ENCODE measurements at places on chromosomes 7 and 10.

GRCh38 chr10:21751341-21752310, 217.6 kb downstream of the MLLT10 start:
- DNase-seq, result no peak

DNA sequence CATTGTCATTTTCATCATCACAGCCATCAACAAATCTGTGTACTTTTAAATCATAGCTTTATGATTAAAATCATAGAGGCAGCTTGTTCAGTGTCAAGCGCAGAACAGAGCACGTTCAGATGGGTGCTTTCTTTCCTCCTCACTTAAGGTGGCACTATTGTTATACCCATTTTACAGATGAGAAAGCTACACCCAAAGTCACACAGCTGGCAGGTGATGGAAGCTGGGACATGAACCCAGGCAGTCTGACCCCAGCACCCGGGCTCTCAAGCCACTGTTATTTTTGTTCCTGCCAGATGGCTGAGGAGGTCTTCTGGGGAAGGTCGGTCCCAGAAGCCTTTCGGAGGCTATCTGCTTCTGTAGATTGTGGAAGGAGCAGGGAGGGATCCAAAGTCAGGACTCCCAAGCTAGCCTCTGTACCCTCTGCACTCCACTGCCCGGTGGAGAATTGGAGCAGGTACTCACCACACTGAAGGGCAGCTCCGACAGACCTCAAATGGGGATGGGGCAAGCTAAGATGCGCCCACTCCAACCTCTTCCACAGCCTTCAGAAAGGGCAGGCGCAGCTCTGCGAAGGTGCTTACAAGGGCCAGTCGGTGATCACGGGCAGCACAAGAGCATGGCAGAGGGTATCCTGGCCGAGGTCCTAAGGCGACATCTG, 610 bp downstream of the AVPI1 start:
- peak; percentile 9 for DNase-seq

DNA sequence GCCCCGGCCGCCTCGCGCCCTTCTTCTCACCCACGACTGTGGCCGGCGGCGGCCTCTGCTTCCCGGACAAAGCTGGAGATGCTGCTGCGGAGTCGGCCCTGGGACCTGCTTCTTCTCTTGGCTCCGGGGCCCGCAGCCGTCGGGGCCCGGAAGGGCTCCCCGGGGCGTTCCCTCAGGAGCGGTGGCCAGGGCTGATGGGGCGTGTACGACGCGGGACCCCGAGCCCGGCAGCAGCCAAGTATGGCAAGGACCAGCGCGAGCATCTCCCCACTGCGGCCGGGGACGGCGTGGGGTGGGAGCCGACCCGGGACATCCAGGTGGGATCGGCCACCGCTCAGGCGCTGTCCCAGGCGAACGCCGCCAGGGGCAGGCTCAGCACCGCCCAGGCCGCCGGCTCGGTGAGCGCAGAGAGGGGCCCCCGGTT, 27.6 kb upstream of the BMS1 start:
- DNase-seq, result no peak

DNA sequence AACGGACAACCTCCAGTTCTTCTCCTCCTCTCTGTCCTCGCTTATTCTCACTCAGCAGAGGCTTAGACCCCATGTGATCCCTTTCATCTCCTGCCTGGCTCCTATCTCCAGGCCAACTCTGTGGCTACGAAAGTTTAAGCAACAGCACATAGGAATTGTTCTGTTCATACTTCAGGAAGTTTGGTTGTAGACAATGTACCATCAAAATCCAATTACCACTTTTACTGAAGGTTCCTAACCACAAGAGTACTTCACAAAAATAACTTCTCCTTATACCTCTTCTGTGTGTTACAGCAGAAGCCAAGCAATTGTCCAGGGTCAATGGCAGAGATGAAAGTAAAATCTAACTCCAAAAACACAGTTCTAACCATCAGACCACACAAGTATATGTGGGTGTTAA, 80.0 kb downstream of the SLC25A13 start:
- no peak for DNase-seq

DNA sequence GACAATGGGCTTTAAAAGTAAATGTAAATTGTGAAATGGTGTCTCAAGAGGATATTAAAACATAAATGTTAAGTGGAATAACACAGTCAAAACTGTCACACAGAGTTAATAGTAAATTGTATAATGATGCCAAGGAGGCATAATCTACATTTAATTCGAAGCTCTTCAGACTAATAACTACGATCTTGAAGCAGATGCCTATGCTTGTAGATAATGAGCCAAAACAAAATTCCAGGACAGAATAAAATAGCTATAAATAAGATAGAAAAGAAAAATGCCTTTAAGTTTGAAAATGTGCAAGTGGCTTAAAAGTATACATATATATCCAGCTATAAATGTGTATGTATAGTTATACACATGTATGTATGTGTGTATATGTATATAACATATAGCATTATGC, 17.5 kb downstream of the TWIST1 start:
- no peak for DNase-seq

DNA sequence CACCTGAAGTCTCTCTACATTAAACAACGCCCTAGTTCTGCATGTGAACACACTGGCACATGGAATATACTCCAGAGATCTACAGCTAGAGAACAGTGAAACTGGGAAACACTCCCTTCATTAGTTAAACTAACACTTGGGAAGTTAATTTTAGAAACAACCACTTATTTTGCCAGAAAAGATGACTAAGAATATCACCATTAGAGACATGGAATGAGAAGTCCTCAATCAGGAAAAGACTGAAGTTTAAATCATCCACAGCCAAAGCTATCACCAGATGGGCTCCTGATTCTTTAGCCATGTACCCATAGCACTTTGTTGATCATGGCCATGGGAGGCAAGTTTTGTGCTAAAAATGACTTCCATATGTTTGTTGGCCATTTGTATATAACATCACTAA, 719.5 kb downstream of the KCNMA1 start:
- no peak for DNase-seq

GRCh38 chr10:86969421-86970041, 1.2 kb downstream of the ADIRF start:
- peak; percentile 74 for DNase-seq

DNA sequence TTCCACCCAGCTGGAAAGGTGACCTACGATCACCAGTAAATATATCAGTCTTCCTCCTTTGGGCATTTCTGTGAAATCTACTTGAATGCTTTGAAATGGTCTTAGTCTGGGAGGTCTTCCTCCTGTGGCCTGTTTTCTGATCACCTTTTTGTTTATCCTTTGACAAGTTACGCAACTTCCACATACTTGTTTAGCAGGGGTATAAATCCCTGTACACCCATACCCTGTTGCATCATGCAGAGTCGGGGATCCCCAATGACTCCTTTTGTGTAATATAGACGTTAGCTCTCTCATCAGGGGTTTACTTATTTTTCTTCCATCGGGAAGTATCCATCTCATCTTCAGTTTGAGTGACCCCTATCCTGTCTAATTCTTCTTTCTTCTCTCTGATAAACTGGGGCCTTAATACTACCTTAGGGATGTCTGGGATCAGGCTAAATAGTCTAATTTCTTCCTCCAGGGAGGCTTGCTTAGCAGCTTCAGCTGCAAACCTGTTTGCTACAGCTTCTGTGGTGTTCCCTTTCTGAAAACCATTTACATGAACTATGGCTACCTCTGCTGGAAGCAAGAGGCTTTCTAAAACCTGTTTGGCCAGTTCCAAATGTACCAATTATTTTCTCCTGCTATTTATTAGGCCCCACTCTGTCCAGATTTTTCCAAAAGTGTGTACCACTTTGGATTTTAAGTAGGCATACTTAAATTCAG, 25.8 kb downstream of the MAPK8 start:
- DNase-seq, result no peak

DNA sequence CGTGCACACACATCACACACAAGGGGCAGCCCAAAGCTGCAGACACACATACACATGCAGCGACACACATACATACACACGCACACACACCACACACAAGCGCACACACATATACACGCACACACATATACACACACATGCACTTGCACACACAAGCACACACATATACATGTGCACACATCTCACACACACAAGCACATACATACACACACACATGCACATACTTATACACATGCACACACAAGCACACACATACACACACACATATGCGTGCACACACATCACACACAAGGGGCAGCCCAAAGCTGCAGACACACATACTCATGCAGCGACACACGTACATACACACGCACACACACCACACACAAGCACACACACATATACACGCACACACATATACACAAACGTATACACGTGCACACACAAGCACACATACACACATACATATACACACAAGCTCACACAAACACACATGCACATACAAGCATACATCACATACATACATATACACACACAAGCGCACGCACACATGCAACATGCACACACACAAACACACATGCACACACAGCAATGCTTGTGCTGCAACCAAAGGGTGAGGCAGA, 178.8 kb upstream of the PFKP start:
- no peak for DNase-seq

GRCh38 chr7:151695951-151696541, 176.4 kb upstream of the RHEB start:
- DNase-seq, result no peak
